PC-9 (cell line): ENCODE measurements at places on chromosomes 5 and 9.

DNA sequence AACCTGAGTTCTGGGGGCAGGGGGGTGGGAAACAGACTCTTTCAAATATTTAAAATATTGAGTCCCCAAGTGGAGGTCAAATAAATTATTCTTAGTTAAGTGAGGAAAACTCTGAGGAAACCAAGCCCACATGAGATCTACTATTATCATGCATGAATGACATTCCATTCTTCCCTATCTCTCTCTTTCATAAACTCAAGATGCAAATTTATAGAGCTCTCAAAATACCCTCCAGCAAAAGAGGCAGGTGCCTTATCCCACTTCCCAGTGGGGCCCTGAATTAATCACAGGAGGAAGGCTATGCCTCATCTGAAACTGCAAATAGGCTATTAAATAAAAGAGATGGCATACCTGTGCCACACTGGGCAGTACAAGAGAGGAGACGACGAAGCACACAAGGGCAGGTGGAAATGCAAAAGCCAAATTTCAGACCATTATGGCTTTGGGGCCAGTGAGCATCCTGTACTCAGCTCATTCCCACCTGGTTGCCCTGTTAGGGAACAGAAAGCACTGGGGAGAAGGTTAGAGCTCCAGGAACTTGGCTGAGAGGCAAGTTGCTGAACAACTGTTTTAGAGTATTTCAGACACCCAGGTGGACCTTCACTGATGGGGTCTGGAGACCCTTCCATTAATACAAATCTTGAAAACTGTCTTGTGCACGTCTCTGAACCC is 102.2 kb upstream of the EQTN start:
- no peaks in the 10 kb centered on the region for H3K4me1 ChIP-seq
- H3K36me3 ChIP-seq: no peaks in the 10 kb centered on the region
- H3K27me3 ChIP-seq: no peaks in the 10 kb centered on the region
- no peak overlapping the region for H3K27ac ChIP-seq
- DNase-seq: no peak

DNA sequence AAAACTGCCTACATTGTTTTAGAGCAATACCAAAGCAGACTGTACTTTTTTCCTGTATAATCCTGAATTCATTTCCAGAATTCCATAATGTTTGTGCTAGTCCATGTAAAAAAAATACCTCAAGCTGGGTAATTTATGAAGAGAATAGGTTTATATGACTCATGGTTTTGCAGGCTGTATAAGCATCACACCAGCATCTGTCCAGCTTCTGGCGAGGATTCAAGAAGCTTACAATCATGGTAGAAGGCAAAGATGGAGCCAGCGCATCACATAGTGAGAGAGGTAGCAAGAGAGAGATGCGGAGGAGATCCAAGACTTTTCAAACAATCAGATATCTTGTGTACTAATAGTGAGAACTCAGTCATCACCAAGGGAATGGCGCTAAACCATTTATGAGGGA is 280.3 kb upstream of the CDH9 start:
- no peaks in the 10 kb centered on the region for H3K27me3 ChIP-seq
- no peaks in the 10 kb centered on the region for H3K4me1 ChIP-seq
- DNase-seq: no peak
- H3K36me3 ChIP-seq: no peaks in the 10 kb centered on the region

- no peaks in the 10 kb centered on the region for H3K27me3 ChIP-seq
- no peak overlapping the region for H3K27ac ChIP-seq
- no peak for DNase-seq
- no peaks in the 10 kb centered on the region for H3K36me3 ChIP-seq
- H3K4me1 ChIP-seq: no peaks in the 10 kb centered on the region
Measured at GRCh38 chr9:107699231-107699630, 209.7 kb upstream of the KLF4 start.

GRCh38 chr5:37391591-37391990 is 12.5 kb downstream of the WDR70 start:
- H3K4me1 ChIP-seq: no peaks in the 10 kb centered on the region
- H3K4me3 ChIP-seq: no peak overlapping the region
- DNase-seq: no peak
- H3K27ac ChIP-seq: no peak overlapping the region
- H3K27me3 ChIP-seq: no peaks in the 10 kb centered on the region

GRCh38 chr9:88874391-88874790 is 116.9 kb upstream of the S1PR3 start:
- H3K36me3 ChIP-seq: no peaks in the 10 kb centered on the region
- no peak overlapping the region for H3K4me3 ChIP-seq
- H3K27me3 ChIP-seq: no peaks in the 10 kb centered on the region
- H3K27ac ChIP-seq: no peak overlapping the region

- no peak overlapping the region for H3K27ac ChIP-seq
- DNase-seq: no peak
- H3K4me3 ChIP-seq: no peak overlapping the region
Measured at GRCh38 chr5:50724-51499, 41.1 kb upstream of the PLEKHG4B start.

DNA sequence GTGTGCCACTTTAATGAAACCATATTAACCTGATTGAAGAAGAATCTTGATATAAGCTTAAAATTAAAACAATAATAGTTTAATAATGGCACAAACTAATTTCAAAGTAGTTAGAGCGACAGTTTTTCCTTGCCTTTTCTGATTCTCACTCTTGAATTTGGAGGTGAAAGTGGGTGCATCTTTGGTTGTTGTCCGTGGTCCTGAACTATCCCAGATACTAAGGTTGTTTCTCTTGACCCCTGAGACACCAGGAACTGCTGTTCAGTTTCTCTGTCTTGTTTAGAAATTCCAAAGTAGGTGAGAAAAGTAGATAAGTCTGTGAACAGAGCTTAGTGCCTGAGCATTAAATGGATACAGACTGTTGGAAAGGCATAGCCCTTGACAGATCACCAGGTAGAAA is 274.7 kb downstream of the FBXL7 start:
- no peak for DNase-seq
- H3K4me1 ChIP-seq: no peaks in the 10 kb centered on the region
- no peaks in the 10 kb centered on the region for H3K36me3 ChIP-seq
- no peak overlapping the region for H3K4me3 ChIP-seq
- H3K27ac ChIP-seq: no peak overlapping the region

DNA sequence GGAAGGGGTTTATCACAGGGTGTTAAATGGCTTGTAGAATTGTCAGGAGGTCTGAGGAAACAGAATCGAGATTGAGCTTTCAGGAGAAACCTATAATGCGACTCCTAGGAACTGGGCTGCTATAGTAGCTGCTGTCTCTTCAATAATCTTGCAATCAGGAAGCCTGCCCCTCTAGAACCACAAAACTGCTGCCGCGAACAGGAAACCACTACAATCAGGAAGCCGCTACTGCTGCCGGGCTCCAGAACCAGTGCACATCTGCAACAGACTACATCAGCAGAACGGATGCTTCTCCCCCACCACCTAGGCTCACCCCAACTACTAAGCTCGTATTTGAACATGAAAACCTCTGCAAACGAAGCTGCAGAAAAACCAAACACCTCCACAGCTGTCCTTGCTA is 31.6 kb downstream of the TNFSF8 start:
- H3K4me1 ChIP-seq: peaks cover 28% of the 10 kb centered on the region
- DNase-seq: no peak
- no peak overlapping the region for H3K27ac ChIP-seq
- no peaks in the 10 kb centered on the region for H3K27me3 ChIP-seq
- no peaks in the 10 kb centered on the region for H3K36me3 ChIP-seq

- DNase-seq: no peak
- H3K36me3 ChIP-seq: no peaks in the 10 kb centered on the region
- H3K4me3 ChIP-seq: no peak overlapping the region
- no peaks in the 10 kb centered on the region for H3K27me3 ChIP-seq
- no peaks in the 10 kb centered on the region for H3K4me1 ChIP-seq
- H3K27ac ChIP-seq: no peak overlapping the region
Measured at GRCh38 chr9:69637193-69637816, 34.9 kb downstream of the APBA1 start.

- no peak for DNase-seq
- H3K4me3 ChIP-seq: no peak overlapping the region
- no peaks in the 10 kb centered on the region for H3K36me3 ChIP-seq
- no peak overlapping the region for H3K27ac ChIP-seq
- no peaks in the 10 kb centered on the region for H3K4me1 ChIP-seq
Measured at GRCh38 chr5:159061179-159061796, 38.4 kb downstream of the EBF1 start.

- H3K27me3 ChIP-seq: peaks cover 3% of the 10 kb centered on the region; the same call in 1 of the 2 replicates
- no peaks in the 10 kb centered on the region for H3K4me1 ChIP-seq
- H3K4me3 ChIP-seq: 0 out of 2 replicates have a peak overlapping the region, but pooled peaks have one; percentile 4
- no peaks in the 10 kb centered on the region for H3K36me3 ChIP-seq
- no peak for DNase-seq
Measured at GRCh38 chr5:62093976-62094375, 212.0 kb upstream of the KIF2A start.

- H3K4me3 ChIP-seq: no peak overlapping the region
- DNase-seq: no peak
- H3K4me1 ChIP-seq: peaks cover 16% of the 10 kb centered on the region
- no peaks in the 10 kb centered on the region for H3K36me3 ChIP-seq
Measured at GRCh38 chr5:140165101-140165922, 9.7 kb upstream of the CYSTM1 start.

DNA sequence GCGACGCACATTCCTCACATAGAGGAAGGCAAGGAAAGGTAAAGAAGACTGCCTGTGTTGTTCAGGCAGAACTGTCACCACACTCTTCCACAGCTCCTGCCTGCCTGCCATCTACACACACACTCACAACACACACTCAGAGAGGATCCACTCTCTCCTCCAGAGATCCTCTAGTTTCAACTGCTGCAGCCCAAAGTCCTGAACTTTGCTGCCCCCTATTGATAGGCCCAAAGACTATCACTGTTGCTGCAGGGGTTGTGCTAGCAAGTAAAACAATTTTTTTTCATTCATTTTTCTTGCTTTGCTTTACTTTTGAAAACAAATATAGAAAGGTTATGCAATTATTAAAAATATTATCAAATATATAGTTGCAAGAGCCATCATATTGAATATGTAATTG is 5.9 kb upstream of the CFAP90 start:
- DNase-seq: peak; percentile 25
- H3K4me1 ChIP-seq: 0 out of 2 replicates have a peak, but pooled peaks cover 6% of the 10 kb centered on the region

- no peak overlapping the region for H3K4me3 ChIP-seq
- no peaks in the 10 kb centered on the region for H3K27me3 ChIP-seq
- H3K36me3 ChIP-seq: no peaks in the 10 kb centered on the region
- H3K27ac ChIP-seq: no peak overlapping the region
- no peaks in the 10 kb centered on the region for H3K4me1 ChIP-seq
Measured at GRCh38 chr9:111712369-111712768, 51.0 kb downstream of the GNG10 start.

DNA sequence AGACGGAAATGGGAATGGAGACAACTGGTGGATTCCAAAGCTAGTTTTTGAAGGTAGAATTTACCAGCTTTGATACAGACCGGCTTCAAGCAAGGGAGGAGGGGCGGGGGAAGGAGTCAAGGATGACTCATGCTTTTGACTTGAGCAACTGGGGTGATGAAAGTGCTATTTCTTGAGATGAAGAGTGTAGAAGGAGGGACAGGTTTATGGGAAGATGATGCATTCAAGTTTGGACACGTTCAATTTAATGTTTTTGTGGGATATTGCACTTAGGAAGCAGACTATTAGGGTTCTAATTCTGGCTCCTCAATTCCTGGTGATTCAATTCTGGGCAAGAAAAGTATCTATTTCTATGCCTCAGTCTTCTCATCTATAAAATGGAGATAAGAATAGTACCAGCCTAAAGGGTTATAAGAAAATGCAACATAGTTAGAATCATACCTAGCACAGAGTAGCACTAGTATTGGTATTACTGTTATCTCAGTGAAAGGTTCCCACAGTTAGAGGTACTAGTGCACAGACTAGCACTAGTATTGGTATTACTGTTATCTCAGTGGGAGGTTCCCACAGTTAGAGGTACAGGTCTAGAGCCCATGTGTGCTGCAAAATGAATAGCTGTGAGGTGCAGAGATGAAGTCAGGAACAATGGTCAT is 4.6 kb downstream of the NIPAL4 start:
- H3K36me3 ChIP-seq: no peaks in the 10 kb centered on the region
- H3K4me3 ChIP-seq: no peak overlapping the region
- peak; percentile 59 for DNase-seq
- H3K27ac ChIP-seq: 0 out of 2 replicates have a peak overlapping the region, but pooled peaks have one; percentile 13
- no peaks in the 10 kb centered on the region for H3K27me3 ChIP-seq

DNA sequence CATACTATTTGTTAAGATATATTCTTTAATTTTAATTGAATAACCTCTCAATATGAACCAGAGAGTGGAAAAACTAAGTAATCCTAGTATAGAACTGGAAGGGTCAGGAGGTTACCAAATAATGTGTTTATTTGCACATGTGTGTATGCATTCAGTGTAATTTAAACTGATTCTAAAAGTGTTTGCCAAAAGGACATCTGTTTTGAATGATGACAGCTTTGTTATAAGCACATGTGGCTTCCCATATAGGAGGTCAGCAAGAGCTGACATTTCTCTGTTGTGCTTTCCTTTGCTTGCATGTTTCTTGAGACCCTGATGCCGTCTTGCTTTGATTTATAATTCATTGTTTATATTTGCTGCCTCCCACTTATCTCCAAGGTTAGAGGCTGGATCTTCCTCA is 383.4 kb downstream of the BRINP1 start:
- no peaks in the 10 kb centered on the region for H3K4me1 ChIP-seq
- H3K27ac ChIP-seq: no peak overlapping the region
- H3K27me3 ChIP-seq: no peaks in the 10 kb centered on the region
- no peak overlapping the region for H3K4me3 ChIP-seq

DNA sequence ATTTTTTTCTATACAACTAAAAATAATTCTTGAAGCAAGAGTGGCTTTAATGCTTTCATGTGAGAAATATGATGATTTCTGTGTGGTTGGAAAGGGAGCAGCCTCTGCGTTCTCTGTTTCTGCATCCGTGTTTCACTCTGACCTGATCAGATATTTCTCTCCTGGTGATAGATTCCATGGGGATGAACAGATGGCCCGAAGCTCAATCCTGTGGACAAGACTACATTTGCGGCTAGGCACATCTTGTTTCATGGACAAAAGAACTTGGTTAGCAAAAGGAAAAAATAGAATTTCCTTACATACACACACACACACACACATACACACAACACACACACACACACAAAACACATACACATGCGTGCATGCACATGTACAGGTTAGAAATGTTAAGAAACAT is 218.2 kb upstream of the ADAMTS16 start:
- H3K27ac ChIP-seq: no peak overlapping the region
- H3K4me3 ChIP-seq: no peak overlapping the region
- no peaks in the 10 kb centered on the region for H3K4me1 ChIP-seq

- no peak overlapping the region for H3K27ac ChIP-seq
- DNase-seq: no peak
- H3K36me3 ChIP-seq: no peaks in the 10 kb centered on the region
- H3K4me3 ChIP-seq: no peak overlapping the region
Measured at GRCh38 chr5:117103703-117104102, 529.1 kb upstream of the SEMA6A start.
